ENCODE measurements at places on chromosomes 12 and 14. TPM values are rescaled to one million over a fixed set of nuclear protein-coding genes. Genes with fewer than 3 reads are reported as not detected.

- peak; percentile 63 for DNase-seq
Measured at GRCh38 chr12:124588751-124589267, 21.4 kb upstream of the NCOR2 start.

GRCh38 chr12:76029982-76030340 is 1.6 kb downstream of the PHLDA1 start:
- no peak for DNase-seq

GRCh38 chr14:92922883-92923743 is at the start of gene CHGA:
Gene CHGA (plus strand): TSS chr14:92923150. CDS start chr14:92923360, 210 bp downstream.
- peak; percentile 65 for DNase-seq

DNA sequence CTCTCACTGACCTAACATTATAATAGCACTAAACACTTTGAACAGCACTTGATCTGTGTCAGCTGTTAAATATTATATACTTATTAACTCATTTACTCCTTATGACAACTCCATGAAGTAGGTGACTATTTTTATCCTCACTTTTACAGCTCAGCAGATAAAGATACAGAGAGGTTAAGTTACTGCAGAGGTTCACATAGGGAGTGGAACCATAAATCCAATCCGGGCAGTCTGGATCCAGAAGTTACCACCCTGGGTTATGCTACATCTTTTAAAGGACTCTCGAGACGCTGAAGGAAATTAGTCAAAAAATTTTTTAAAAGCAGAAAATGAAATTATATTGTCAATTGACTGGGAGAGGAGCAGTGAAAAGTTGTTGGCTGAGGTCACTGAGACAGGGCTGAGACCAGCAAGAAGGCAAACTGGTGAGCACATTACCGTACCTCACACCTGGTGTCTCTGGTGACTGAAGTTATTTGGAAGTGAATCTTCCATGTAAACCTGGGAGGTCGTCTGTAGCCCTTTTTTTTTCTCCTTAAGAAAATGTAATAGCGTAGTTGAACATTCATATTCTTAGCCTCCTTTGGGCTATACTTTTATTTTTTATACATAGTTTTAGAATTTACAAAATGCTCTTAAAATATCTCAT is 1.2 kb upstream of the RIMKLB start:
- DNase-seq, result no peak

GRCh38 chr12:57765003-57765697 is 1.7 kb downstream of the CYP27B1 start:
- DNase-seq, result peak; percentile 55

- DNase-seq, result no peak
Measured at GRCh38 chr12:28869197-28869596, 279.9 kb upstream of the FAR2 start.

- no peak for DNase-seq
Measured at GRCh38 chr14:100278702-100279101, 27.5 kb downstream of the SLC25A29 start.

DNA sequence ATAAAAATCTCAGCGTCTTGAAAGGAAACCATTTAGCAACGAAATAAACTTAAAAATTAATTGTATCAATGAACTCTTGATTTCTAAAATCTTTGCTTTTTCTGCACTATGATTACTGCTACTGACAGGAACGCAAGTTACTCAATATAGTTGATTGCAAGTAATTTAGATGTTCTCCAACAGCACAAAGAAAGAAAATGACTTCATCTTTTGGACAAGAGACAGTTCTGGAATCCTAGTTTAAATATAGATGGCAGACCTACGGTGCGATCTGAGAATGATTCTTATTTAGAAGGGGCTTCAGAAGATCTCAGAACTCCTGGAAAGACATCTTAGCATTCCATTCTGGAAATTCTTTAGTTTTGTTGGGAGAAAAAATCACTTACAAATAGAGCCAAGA is 1.4 kb upstream of the SUDS3 start:
- DNase-seq, result no peak

DNA sequence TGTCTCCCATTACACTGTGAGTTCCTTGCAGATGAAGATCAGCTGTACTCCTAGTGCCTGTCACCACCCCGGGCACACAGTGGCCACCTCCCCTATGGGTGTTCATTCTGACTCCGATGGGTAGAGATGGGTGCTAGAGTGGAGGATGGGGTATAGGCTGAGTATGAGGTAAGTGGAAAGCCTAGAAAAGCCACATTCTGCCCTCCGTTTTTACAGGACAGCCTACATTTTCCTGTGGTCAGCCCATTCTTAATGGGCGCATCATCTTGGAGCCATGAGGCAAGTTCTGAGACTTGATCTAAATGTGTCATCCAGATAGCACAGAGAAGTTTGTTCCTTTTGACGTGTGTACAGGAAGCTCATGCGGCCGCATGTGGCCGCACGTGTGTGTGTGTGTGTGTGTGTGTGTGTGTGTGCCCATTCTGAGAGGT is 166.7 kb upstream of the HIF1A start:
- DNase-seq, result no peak

DNA sequence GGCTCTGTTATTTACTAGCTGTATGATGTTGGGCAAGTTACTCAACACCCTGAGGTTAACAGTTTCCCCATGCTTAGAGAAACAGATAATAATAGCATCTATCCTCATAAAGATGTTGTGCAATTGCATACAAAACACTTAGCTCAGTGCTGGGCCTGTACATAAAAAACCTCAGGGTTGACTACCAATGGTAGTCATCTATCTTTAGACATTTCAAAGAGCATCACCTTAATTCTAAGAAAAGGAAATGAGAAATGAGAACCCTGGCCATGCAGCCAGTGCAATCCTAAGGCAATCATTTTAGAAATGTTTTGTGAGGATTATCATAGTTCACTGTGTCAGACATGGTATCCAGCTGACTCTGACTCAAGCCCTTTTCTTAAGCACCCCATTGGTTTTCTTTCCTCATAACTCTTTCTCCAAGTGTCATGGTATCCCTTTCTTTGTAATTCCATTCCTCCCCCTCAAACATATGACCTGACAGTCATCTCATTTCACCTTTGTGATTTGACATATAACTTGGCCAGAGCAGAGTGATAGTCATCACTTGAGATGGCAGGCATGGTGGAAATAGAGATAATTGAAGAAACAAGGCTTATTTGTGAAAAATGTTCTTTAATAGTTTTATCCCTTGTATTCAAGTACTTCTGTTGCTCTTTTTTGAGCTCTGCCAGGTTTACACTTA is 29.5 kb upstream of the OSBPL8 start:
- DNase-seq, result no peak

- DNase-seq, result peak; percentile 54
Measured at GRCh38 chr14:102050625-102051024, 36.2 kb downstream of the HSP90AA1 start.

- no peak for DNase-seq
Measured at GRCh38 chr14:71333705-71334104, 426.4 kb downstream of the PCNX1 start.

DNA sequence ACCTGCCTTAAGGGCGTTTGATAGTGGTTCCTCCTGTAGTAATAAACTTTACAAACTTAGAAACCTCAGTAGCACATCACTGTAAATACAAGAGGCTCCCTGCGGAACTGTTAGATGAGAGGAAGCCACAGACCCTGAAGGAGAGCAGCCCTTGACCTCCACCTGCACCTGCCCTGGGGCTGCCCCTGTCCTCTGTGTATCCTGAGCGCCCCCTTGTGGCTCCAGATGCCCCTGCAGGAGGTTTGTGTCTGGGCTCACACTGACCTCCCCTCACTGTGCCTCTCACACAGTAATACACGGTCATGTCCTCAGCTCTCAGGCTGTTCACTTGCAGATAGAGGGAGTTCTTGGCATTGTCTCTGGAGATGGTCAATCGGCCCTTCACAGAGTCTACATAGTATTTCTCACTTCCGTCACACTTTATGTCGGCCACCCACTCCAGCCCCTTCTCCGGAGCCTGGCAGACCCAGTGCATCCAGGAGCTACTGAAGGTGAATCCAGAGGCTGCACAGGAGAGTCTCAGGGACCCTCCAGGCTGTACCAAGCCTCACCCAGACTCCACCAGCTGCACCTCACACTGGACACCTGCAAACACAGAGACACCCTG is 1059.8 kb downstream of the TMEM121 start:
- DNase-seq, result peak; percentile 64

- no peak for DNase-seq
Measured at GRCh38 chr12:51295651-51296050, 25.4 kb upstream of the SMAGP start.

GRCh38 chr12:50985322-50985721 is 33.0 kb downstream of the HIGD1C start:
- DNase-seq, result no peak

- no peak for DNase-seq
Measured at GRCh38 chr12:89234324-89235114, 117.8 kb downstream of the DUSP6 start.

DNA sequence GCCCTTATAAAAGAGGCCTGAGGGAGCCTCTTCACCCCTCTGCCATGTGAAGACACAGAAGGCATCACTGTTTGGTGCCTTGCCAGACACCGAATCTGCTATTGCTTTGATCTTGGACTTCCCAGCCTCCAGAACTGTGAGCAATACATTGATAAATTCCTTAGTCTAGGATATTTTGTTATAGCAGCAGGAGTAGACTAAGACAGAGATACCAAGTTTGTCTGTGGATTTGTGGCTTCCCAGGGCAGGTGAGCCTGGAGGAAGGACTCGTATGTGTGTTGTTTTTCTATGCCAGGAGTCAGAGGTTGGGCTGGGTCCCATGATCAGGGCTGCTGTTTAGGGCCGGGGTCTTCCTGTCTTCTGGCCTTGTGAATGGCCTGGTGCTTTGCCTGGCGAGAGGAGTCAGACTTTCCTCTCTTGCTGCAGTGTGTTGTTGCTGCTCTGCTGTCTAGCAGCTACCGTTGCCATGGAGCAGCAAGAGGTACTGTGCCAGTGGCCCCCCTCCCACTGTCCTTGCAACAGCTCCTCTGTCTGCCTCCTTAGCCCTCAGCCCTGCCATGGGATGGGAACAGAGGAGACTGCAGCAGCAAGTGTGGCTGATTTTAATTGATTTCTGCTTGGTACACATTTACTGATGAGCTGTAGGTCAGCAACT is 111.2 kb downstream of the CHST11 start:
- no peak for DNase-seq

GRCh38 chr12:48000878-48001504 is 3.3 kb downstream of the COL2A1 start:
- DNase-seq, result peak; percentile 76

DNA sequence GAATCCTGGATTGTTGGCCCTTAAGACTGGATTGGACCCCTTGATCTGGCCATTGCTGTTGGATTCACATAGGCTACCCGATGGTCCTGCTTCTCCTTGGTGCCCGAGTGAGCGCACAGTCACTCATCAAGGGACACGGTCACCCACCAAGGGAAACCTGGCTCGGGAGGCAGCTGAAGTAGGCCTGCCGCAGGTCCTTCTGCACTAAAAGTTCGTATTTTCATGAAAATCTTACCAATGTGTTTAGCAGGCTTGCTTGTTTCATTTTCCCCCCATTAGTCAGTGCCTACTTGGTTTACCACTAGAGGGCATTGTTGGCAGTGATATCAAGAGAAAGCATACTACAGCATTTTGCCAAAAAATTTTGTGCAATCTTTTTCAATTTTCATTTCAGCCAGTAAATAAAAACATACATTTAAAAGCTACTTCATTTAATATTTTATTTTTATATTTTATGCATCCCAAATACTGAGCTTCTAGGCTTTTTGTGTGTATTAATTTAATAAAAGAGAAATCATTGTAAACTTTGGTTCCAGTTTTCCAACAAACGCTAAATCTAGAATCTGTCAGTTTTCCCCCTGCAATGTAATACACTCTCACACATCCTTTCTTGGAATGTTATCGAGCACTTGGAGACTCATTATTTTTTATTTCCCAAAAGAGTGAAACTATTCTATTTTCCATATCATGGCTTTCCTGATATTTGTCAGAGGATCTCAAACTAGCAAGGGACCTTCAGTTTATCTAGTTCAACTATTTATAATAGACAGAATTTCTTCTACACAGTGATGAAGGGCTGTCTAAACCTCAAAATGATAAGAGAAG is 116.7 kb downstream of the LMNTD1 start:
- DNase-seq, result peak; percentile 79

GRCh38 chr12:846421-846820 is 94.0 kb downstream of the WNK1 start:
- no peak for DNase-seq

GRCh38 chr14:53448682-53449081 is 295.6 kb upstream of the DDHD1 start:
- DNase-seq, result no peak

- peak; percentile 63 for DNase-seq
Measured at GRCh38 chr12:90229407-90230170, 521.0 kb upstream of the ATP2B1 start.

GRCh38 chr12:3223601-3224529 is 146.7 kb downstream of the TSPAN9 start:
- DNase-seq, result no peak

DNA sequence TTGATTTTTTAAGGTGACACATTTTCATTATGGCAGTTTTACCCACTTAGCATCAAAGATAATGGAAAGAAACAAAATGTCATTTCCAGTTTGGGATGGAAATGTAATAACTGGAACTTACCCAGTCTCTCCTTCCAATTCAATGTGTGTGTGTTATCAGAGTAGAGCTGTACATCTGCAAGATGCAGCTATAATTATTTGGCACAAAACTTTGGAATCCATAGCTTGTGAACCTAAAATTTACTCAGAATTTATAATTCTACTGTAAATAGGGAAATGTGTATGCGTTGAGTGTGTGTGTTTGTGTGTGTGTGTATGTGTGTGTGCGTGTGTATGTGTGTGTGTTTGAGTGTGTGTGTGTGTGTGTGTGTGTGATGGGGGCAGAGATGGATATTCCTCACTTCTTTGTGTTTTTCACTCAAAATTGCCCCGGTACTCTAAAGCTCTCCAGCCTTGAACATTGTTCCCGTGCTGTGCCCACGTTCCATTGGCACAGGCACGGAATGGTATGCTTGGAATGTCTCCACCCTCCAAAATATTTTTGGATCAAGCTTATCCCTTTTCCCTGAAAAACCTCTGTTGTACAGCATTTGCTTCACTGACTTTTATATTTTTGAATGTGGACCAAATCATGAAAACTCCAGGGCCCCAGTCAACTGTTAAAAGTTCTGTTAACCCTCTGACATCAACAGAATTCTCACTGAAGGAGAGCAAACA is 150.2 kb upstream of the BMP4 start:
- DNase-seq, result peak; percentile 17

GRCh38 chr14:20799456-20799891 is 3.2 kb downstream of the RNASE1 start:
- no peak for DNase-seq

GRCh38 chr14:24900269-24901100 is 149.5 kb downstream of the STXBP6 start:
- DNase-seq, result no peak

The SMIM10L1 gene
- total RNA-seq, result 12.6 TPM

The DLGAP5 gene
- 144 TPM for total RNA-seq

The LRIG3 gene
- 13.4 TPM for total RNA-seq

The KIF21A gene
- total RNA-seq, result 3.3 TPM

The OR6C2 gene
- not detected for total RNA-seq

The GPR132 gene
- not detected for total RNA-seq

The B3GNT4 gene
- total RNA-seq, result 0.22 TPM

The RFX4 gene
- total RNA-seq, result not detected

The KLRC2 gene
- total RNA-seq, result not detected

The SPIC gene
- not detected for total RNA-seq

The IL31 gene
- total RNA-seq, result not detected

The CLEC2A gene
- total RNA-seq, result not detected

The P3H3 gene
- 45.3 TPM for total RNA-seq

The GLT8D2 gene
- not detected for total RNA-seq

The DNAJC22 gene
- total RNA-seq, result 1.9 TPM

The CCDC197 gene
- not detected for total RNA-seq

All from A673 (cell line).